ENCODE measurements at places on chromosomes 7 and 10. TPM values are rescaled to one million over a fixed set of nuclear protein-coding genes. Genes with fewer than 3 reads are reported as not detected.

DNA sequence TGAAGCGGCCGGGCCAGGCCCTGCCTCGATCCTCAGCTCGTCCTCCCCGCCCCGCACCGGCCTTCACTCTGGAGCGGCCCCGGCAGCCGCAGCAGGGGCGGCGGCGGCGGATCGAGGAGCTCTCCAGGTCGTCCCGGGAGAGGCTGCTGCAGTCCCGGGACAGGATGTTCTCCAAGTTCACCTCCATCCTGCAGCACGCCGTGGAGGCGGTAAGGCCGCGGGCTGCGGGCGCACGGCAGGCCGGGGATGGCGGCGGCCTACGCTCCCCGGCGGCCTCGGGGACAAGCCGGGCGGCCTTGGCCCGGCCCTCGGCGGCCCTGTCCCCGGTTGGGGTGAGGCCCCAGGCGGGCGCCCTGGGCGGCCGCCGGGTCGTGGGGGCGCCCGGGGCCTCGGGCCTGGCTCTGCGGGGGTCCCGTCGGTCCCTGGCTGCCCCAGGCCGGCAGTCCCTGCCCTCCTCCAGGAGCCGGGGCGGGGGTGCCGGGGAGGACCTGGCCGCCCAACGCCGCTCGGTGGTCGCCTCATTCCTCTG is 399 bp downstream of the FHIP2A start:
- DNase-seq: no peak

GRCh38 chr7:112481121-112481736 is 438 bp downstream of the LSMEM1 start:
- DNase-seq: no peak

- DNase-seq: no peak
Measured at GRCh38 chr10:115402699-115403098, 309.5 kb downstream of the ATRNL1 start.

- no peak for DNase-seq
Measured at GRCh38 chr10:33263453-33263852, 71.0 kb downstream of the NRP1 start.

PIK3AP1 gene
- 5.7 TPM for polyA plus RNA-seq

ABCB1 gene
- polyA plus RNA-seq: 7.0 TPM

HDAC9 gene
- 6.2 TPM for polyA plus RNA-seq

HGF gene
- 2.8 TPM for polyA plus RNA-seq

Data from large intestine (tissue), 12 donors.